ENCODE measurements at places on chromosomes 7 and 10.

GRCh38 chr10:33332183-33333065 lies 2.0 kb downstream of the NRP1 start:
- DNase-seq: peak; percentile 27

DNA sequence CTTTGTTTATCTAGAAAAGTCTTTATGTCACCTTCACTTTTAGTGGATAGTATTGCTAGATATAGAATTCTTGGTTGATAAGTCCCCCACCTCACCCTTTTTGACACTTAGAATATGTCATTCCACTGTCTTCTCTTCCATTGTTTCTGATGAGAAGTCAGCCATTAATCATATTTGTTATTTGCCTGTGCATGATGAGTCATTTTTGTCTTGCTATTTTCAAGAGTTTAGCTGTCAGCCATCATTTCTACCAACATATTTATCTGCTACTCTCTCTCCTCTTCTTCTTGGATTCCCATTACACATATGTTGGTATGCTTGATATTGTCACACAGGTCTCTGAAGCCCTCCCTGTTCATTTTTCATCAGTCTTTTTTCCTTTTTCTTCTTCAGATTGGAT lies 160.8 kb upstream of the TCF7L2 start:
- no peak for DNase-seq

- no peak for DNase-seq
Observed at GRCh38 chr10:22023508-22023907, 20.0 kb upstream of the DNAJC1 start.

GRCh38 chr10:110843031-110843430 lies 28.7 kb upstream of the PDCD4 start:
- no peak for DNase-seq

DNA sequence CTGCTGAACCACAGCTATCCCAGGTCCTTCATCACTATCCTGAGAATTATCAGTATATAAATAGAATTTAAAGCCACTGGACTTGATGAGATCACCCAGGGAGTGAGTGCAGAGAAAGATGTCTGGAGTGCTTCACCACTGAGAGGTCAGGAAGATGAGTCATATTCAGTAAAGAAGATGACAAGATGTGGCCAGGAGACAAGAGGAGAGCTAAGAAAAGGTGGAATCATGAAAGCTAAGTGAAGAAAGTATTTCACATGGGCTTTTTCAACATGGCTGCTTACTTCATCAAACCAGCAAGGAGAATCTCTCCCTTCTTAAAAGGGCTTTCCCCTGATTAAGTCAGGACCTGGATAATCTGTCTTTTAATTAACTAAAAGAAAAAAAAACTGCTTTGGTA lies 9.1 kb upstream of the PRKAR2B start:
- peak; percentile 93 for DNase-seq

GRCh38 chr10:104666106-104666505 lies 25.0 kb downstream of the SORCS3 start:
- DNase-seq: no peak

DNA sequence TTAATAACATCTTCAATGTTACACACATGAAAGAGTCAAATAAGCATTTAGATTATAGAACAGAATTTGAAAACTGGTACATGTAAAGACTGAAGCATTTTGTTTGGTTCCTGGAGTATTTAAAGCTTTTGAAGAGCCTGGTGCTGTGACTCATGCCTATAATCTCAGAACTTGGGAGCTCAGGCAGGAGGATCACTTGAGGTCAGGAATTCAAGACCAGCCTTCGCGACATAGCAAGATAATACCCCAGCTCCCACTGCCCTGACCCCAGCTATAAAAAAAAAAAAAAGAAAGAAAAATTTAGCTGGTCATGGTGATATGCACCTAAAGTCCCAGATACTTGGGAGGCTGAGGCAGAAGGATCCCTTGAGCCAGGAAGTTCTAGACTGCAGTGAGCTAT lies 87.8 kb downstream of the HDAC9 start:
- DNase-seq: peak; percentile 59

DNA sequence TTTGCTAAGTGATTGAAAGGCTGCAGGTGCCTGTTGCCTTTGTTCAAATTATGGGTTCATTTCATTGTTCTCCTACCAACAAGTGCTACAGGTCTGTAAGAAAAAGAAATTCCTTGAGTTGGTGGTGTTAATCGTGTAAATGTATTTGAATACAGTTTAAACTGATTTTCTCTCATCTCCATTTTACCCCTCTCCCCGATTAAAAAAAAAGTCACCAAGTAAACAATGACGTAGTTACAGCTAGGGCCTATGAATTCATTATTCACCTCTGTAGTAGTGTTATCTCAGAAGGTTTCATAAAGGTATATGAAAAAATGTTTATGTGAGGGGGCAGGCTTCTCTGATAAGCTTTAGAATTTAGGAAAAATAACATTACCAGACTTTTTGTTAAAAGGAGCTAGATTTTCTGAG lies 1.1 kb downstream of the REEP3 start:
- DNase-seq: no peak

- DNase-seq: no peak
Observed at GRCh38 chr7:146411975-146412374, 295.4 kb downstream of the CNTNAP2 start.

DNA sequence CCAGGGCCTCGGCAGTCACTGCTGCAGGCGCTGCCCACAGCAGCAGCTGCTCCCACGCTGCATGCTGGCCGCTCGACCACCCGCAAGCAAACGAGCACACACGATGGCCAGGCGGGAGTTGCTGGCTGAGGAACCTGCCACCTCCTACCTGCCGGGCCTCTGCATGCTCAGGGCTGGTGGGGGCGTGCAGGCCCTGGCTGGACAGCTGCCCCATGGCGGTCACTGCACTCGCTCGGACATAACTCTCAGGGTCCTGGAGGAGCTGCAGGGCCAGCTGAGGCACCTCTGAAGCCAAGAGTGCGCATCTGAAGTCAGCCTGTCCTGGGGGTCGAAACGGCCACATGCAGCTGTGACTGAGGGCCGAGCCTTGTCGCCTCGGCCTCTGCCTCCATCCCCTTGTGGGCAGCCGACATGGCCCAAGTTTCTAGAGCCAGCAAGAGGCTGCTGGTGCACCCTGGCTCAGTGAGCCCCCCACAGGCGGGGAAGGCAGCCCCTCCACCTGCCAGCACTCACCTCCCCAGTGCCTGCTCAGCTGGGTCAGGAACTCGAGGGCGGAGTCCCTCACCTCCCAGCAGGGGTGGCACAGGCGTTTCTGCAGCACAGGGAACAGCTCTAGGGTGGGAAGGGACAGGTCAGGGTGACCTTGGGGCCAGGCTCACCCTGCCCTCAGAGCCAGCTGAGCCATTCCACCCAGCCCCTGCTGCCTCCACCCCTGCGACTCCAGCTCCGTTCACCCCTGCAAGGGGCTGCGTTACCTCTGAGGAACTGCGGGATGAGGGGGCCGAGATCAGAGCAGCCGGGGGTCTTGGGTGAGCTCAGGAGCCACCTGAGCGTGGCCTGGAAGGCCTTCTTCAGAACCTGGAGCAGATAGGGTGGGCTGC lies 16.1 kb downstream of the BRAT1 start:
- DNase-seq: no peak

DNA sequence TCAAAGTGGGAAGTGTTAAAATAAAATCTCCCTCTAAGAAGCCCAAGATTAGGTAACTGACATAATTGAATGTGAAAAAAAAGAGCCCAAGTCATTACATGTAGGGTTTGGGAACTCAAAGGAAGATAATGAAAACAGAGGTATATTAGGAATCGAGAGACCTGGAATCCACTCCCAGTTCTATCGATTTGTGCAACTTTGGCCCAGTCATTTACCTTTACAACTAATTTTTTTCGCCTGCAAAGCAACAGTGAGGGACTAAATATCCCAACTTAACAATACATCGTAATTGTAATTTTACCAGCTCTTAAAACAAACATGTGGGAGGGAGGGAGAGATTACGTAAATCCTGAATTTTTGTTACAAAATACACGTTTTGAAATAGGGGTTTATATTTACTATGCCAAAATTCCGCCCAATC lies 1.4 kb downstream of the MINDY3 start:
- DNase-seq: no peak

DNA sequence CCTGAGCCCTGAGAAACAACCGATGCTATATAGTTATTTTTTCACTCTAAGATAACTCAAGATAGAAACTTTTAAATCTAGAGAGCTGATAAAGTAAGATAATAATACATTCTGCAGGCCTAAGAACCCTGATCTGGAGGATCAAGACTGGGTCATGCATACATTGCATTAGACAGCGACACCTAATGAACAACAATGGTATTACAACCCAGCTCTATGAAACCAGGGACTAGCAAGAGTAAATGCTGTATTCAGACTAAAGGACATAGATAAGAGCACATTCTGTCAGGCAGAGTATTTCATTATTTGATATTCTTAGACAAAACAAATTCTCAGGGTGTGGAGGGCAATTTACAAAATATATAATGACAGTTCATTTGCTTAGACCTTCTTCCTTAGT lies 148.6 kb downstream of the GRK5 start:
- DNase-seq: peak; percentile 52

GRCh38 chr10:5933909-5934546 lies 43.3 kb downstream of the IL15RA start:
- no peak for DNase-seq

- no peak for DNase-seq
Observed at GRCh38 chr10:89398003-89398749, 5.8 kb downstream of the IFIT1 start.

- DNase-seq: no peak
Observed at GRCh38 chr7:149070372-149071125, 20.0 kb downstream of the ZNF786 start.

DNA sequence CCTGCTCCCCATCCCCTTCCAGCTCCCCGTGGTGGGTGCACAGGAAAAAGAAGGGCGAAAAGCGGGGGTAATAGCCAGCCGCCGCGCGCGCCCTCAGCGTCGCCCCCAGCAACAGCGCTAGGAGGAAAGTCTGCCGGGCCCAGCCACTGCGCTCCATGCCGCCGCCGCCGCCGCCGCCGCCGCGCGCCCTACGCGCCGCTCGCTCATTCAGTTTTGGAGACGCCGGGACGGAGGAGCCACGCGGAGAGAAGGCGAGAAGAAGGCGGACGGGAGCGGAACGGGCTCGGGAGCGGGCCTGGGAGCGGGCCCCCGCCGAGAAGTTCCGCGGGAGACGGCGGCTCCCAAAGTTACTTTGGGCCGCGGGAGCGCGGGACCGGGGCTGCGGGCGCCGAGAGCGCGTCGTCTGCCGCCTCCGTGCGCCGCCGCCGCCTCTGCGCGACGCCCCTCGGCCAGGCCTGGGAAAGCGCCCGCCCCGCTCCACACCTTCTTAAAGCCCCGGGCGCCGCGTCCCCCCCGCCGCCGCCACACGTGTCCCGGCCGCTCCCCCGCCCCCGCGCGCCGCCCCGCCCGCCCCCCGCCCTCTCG lies at the start of gene RELN:
Gene RELN (minus strand): TSS at position 459 of the 585 bp plus-strand sequence. CDS start 302 bp downstream, at position 157.
- no peak for DNase-seq

- DNase-seq: no peak
Observed at GRCh38 chr7:33495207-33495606, 365.8 kb downstream of the BBS9 start.

DNA sequence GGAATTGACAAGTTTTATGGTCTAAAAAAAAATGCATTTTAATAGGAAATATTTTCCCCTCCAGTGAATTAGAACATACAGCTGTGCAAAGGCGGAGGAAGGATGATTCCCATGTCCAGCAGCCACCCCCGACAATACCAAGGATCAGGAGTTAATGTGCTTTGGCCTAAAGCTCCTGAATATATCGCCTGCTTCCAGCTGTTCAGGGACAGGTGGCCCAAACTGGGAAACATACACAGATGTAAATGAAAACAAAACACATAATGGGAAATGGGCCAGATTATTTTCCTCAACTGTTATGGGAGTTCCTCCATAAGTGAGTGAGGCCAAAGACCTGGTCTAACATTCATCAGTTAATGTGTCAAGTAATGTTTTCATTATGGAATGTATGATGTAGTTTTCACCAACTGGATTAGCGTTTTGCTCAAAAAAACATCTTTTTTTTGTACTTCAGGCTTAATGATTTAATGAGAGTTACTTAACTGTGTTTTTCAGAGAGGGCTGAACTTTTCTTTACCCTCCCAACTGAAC lies 55.1 kb upstream of the LAMB1 start:
- DNase-seq: no peak

DNA sequence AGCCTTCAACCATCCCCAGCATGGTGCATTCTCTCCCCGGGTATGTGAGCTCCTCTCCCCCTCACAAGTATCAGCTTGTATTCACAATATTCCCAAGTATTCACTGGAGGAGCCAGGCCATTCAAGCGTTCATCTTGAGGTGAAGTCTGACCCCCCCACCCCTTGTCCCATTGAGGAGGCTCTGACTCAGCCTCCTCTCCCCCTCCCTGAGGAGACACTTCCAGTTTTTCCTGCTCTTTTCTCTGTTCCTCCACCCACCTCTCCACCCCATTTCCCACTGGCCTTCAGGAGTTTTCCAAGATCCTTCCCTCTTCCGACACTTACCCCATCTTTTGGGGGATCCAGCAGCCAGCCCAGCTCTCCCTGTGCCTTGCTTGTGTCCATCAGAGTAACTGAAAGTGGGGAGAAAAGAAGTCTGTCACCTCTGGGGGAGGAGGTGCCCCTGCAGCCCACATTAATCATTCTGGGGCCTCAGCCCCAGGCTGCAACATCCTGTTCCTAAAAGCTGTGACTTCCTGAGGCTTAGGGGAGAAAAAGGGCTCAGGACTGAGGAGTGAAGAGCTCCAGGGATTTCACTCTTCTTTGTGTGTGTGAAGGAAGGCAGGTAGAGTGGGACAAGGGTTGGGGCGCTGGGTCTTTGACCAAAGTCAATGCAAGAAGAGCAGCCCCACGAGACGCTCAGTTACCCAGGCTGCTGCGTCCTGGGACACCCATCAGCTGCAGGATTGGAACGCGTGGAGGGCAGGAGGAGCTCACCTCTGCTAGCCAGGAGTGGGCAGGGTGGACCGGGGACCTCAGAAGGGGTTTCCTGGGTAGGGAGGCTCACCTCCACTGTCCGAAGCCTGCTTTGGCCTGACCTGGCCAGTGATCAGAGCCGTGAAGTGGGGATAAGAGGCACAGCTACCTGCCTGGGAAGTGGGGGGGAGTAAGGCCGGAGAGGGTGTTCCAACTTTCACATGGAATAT lies 1.1 kb downstream of the EPHA1 start:
- no peak for DNase-seq

- no peak for DNase-seq
Observed at GRCh38 chr10:43265799-43266721, 805 bp downstream of the RASGEF1A start.

DNA sequence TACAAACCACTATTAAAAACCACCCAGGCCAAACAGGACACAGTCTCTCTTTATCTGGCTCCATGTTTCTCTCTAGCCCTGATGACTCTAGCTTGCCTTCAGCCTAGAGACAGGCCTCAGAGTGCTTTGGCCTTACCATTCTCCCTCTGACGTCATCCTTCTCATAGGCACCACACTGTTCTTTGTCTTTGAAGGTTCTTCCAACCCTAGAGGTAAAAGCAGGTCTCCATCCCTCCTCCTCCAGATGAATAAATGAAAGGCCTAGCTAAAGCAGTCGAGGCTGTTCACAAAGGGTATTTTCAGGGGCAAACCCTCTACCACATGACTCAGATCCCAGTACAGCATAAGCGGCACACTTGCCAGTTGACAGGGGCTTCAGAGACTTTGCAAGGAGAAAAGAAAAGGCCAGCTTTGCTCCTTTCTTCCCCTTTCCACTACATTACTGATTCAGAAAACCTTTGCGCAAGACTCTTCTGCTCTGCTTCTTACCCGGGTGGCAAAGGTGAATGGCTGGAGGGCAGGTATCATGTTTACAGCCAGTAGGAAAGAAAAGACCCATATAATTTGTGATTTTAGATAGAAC lies 14.8 kb downstream of the NFE2L3 start:
- DNase-seq: no peak

Measured in HT1080 (cell line).